ENCODE measurements at places on chromosomes 11 and 22.

DNA sequence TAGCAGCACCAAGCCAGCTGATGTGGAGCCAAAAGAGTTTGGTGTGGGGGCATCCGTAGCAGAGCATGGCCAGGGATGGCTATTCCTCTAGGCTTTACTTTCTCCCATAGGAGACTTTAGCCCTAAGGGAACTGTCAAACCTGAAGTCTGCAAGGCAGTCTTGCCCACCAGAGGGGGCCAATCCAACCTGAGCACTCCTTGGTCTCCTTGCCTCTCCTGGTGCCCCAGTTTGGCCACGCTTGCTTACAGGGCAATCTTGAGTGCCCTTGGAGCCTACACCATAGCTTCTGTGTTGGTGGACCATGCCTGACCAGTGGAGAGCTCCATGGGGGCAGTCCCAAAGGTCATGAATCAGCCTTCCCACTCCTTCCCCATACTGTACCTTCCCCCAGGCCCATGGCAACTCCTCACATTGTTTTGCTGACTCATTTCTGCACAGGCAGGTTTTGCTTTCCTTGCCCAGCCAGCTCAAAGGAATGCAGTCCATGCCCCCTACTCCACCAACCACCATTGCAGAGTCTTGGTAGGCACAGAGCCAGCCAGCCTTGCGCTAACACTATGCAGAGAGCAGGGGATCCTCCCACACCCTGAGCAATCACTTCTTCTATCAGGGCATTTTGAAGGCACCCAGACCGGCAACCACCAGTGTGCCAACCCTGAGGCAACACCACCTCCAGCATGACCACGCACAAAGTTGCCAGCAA is 1421.2 kb upstream of the RAG2 start:
- no peak for DNase-seq

DNA sequence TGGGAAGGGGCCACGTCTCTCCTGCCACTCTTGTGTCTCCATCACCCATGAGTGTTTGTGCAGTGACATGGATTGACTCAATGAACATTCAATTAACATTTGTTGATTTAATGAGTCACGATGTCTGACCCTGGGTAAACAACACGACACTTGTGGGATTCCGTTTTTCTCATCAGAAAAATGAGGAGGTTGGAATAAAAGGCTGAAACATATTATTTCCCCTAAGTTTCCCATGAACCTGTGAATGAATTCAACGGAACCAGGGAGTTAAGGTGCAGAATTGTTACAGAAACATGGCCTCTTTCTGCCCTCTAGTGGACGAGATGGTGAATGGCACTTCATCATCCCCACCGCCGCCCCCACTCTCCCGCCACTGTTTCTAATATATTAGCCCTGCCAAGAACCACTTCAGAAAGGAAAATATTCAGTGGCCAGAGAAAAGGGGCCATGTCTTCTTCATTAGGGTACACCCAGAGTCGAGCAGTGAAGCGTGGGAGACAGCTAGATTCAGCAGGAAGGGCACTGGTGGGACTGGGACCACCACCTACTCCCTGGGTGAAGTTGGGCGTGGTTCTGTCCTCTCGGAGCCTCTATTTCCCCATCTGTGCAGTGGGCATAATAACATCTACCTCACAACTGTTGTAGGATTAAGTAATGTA is 46.3 kb upstream of the SYT13 start:
- no peak for DNase-seq

DNA sequence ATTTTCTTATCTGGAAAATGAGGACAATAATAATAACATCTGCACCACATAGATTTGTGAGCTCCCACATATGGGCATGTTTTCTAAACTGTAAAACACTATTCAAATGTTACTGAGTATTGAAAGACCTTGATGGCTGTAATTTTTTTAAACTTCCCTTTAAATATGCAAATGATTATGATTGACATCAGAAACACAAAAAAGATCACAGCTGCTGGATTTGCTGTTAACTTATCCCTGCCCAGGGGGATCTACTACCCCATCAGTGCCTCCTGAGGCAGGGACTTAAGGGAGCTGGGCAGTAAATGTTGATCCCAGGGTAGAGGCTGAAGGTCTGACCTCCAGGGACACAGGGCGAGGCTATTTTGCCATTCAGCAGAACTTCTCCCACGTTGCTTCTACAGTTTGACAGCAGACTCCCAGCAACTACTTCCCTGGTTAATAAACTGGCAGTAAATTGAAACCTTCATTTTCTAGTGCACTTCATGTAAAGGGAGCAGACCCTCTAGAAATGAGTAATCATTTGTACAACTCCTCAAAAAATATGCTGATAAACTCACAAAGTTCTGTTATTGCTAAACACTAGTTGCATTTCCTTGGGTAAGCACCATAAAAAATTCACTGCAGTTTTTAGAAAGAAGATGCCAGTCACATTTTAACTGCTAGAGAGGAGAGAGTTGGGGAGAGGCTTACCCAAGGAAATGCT is 20.3 kb downstream of the TMPRSS5 start:
- DNase-seq: no peak

DNA sequence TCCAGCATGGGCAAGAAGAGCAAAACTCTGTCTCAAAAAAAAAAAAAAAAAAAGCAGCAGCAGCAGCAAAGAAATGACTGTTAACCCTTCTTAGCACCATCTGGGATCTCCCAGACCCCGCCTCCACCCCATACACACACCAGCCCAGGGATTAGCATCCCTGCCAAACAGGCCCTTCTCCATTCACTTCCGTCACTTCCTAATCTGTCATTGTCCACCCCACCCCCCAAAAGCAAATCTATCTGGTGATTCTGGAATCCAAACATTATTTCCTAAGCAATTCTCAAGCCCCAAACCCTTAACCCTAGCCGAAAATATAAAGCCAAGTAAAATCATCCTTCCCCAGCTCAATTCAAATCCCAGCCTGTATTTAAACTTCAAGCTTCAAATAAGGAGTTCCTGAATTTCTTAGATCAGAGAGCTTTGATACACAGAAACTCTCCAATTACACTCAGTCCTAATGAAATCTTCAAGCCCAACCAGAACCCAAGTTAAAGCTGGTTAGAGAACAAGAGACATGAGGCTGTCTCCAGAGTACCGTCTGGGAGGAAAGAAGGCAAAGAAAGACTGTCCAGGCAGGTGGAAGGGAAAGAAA is 6.0 kb upstream of the AHNAK start:
- no peak for DNase-seq

DNA sequence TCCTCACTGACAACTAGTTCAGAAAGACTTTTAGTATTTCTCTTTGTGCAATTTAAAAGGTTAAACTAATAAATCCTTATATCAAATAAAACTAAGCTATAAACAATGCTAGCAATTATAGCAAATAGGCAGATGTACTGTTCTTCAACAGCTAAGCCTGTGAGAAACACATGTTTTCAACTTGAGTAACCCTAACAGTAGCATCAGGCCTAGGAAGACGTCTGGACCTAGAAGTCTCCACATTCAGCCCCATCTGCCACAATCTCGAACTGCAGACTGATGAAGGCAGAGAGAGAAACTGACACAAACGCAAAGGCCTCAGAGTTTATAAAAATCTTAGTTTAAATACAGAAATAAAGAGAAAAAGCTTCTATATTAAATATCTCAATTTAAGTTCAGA is 2.5 kb downstream of the ST13 start:
- no peak for DNase-seq

DNA sequence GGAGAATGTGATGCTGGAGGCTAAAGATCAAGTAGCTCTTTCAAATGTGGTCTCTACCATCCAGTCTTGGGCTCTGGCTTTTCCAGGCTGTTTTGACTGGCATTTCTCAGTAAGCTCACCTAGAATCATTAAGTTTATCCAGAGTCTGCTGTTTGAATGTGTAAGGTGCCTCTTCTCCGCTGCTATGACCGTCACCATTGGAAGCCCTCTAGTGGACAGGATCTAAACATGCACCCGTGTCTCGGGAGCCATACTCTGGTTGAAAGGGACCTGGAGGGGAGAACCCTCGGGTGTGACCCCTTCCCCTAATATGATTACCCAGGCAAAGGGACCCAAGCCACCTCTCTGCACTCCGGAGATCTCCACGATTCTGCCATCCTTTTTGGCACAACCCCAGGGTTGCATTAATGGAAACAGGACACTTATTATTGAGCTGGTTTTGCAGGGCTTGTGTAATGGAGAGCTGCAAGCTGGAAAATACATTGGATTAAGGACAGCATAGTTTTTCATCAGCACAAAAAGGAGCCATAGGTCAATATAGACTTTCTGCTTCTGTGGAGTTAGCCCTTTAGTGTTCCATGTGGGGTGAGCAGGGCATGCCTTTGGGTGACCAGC is 191.0 kb upstream of the LARGE1 start:
- DNase-seq: no peak

GRCh38 chr11:61645179-61645868 is 34.9 kb upstream of the DAGLA start:
- DNase-seq: no peak

DNA sequence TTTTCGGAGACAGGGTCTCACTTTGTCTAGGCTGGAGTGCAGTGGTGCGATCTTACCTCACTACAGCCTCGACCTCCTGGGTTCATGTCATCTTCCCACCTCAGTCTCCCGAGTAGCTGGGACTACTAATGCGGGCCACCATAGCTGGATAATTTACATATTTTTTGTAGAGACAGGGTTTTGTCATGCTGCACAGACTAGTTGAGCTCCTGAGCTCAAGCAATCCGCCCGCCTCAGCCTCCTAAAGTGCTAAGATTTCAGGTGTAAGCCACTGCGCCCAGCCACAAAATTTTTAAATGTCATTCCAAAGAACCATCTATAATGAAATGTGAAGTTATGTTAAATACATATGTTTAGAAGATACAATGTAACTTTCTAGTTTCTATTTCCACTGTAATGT is 4747.7 kb upstream of the OR11H1 start:
- no peak for DNase-seq

- no peak for DNase-seq
Observed at GRCh38 chr22:48083502-48083901, 1321.1 kb downstream of the TBC1D22A start.

DNA sequence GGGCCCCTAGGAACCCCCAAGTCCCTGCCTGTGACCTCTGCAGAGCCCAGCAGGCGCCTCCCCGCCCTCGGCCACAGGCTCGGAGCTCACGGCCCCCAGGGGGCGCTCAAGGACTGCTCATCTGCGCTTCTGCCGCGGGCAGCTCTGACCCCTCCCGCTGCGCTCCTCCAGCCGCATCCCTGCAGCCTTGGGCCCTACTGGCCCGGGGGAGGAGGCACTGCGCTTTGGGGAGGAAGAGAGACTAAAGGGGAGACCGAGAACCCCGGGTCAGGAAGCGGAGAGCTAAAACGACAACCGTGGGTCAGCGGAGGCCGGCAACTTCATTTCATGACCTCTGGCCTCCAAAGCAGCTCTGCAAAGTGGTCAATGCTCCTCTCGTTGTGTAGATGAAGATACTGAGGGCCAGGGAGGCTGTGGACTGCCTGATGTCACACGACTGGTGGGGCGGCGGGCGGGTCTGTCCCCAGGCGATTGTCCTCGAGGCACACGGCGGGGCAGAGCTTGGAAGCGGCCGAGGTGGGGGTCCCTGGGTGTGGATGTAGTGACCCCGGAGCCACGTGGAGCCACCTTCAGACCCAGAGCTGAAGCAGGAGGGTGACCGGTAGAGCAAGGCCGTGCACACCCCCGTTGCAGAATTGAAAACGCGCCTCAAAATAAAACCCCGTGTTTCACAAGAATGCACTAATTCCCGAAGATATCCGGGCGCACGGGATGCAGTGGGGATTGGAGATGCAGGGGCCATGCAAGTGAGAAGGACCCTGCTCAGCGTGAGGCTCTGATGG is 2.7 kb upstream of the KRTAP5-6 start:
- peak; percentile 94 for DNase-seq
